ENCODE measurements at places on chromosomes 12 and 14.

DNA sequence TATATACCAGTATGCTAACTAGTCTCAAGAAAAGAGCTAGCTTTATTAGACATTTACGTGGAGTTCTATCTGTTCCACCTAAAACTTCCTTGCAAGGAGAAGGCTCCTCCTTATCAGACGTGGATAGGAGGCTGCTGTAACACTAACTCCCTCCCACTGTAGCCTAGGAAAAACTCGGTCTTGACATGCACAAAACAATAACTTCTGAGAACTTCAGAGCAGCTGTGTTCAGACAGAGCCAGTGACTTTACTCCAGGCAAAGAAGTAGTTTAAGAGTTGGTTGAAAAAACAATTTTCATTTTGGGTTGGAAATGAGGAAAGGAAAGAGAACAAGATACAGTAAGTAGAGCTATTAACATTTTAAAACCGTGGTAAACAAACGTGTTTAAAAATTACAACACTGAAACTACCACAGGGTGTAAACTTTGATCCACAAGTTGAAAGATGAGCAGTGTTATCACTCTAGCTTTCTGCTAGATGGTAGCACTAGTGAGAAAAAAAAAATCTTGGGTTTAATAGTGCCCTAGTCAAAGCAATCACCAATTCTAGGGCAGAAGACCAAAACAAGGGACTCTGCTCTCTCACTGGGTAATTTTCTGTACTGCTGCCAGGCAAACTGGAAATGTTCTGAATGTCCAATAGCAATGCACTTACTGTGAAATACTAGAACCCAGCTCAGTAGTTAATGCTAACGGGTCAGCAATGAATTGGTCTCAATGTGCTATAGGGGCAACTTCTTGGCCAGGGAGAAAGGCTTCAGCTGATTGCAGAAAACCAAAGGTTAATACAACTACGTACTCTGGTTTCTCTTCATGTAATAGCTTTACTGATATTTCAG, 2.4 kb downstream of the ATF7 start:
- DNase-seq: no peak

- DNase-seq: peak; percentile 69
Measured at GRCh38 chr12:48988030-48988649, 10.0 kb downstream of the WNT1 start.

DNA sequence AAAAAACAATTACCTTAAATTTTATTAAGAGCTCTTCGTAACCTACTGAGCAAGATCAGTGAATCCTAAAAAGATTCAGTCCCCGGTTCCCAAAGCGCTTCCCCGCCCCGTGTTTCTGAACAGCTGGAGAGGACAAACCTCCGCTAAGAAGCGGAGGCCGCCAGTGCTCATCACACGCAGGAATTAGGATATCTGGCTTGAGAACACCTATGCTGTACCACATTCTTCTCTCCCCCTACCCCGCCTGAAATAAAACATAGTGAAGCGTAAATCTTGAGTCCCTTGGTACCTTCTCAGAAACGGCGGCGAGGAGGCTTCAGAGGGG, 774 bp upstream of the WDR20 start:
- DNase-seq: no peak

DNA sequence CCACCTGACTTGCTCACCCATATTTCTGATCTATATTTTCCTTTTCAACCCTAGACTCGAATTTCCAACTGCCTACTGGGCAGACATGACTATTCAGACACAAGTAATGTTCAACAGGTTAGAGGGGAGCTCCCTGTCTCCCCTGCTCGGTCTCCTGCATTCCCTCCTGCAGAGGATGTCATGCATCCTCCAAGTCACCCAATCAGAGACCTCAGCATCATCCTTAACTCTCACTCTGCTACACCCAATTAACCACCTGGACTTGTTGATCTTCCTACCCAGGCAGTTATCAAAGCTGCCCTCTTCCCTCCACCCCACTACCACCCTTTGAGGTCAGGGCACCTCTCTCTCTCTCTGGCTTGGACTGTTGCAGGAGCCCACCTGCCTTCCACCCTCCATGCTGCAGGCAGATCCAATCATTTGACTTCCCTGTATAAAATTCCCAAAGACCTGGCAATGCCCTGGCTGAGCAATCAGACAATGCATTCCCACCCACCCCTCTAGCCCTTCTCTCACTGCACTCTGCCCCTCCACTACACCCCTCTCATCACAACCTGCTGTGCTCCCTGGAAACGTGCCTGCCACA, 10.9 kb downstream of the FAIM2 start:
- no peak for DNase-seq

GRCh38 chr14:61174987-61175386, 106.2 kb downstream of the TMEM30B start:
- DNase-seq: no peak

GRCh38 chr12:116703214-116703795, 34.6 kb downstream of the SPRING1 start:
- DNase-seq: peak; percentile 39

All from activated T-cell treated with anti-CD3 and anti-CD28 coated beads for 48 hours (primary cell).